ENCODE measurements at places on chromosomes 2 and 18.

DNA sequence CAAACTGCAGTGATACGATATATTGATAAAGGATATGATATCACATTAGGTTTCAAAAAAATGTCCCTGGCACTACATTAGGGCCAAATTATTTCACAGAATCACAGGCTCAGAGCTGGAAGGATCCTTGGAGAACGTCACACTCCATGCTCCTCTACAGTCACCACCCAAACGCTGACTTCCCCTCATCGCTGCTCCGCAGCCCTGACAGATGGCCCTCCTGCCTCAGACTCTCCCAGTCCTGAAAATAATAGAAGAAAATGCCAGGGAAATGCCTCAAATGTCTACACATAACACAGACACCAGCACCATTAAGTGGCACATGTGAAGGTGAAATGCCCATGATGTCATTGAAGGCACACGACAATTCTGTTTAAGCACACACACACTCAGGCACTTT lies 72.0 kb downstream of the ZNF521 start:
- DNase-seq, result no peak

DNA sequence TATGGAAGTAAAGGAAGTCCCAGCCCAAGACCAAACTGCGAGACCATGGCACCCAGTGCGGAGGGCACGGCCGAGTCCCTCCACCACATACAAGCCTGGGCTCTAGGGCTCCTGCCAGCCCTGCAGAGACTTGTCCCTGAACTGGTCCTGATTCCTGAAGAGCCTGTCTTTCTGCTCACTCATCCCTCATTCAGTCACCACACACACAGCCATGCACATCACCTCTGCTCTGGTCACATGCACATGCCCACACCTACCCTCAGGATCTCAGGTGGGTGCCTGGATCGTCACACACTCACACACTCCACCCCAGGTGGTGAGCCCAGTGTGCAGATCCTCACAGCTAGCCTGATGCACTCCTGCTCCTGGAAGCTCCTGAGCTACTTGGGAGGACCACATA lies 71.4 kb upstream of the LAPTM4A start:
- DNase-seq, result no peak

- DNase-seq, result no peak
These were observed 112.9 kb downstream of the THADA start for GRCh38 chr2:43482961-43483360.

GRCh38 chr2:217414429-217414828 lies 554.6 kb upstream of the TNP1 start:
- no peak for DNase-seq

GRCh38 chr2:161044921-161045320 lies 115.3 kb upstream of the TANK start:
- DNase-seq, result no peak

DNA sequence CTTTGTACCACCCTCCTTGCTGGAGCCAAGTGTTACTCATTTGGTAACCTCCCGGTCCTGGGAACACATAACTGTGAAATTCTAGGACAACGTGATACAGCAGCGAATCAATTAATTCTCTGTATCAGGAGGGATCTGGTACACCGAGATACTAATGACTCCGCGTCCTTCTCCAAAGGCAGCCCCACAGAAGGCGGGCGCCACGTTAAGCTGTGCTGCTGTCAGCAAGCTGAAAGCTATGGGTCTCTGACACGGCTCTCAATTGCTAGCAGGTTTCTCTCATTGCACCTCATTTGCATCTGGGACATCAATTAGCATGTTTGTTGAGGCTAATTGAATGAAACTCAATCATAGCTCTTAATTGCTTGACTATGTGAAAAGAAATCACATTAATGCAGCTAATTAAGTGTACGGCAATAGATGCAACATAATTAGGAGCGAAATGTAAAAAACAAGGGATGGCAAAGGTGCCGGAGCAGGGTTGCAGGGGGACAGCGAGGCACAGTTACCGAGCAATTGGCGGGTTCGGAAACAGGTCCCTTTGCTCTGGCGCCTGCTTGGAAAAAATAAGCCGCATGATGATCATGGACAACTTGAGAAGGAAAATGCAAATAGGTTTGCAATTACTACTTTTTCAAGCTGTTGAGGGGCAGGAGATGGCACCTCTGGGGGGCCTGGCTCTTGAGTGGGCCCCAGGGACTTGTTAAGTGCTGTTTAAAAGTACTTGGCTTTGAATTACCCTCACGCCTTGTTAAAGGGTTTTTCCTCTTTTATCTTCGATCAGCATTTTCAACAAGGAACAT lies 264.2 kb downstream of the GBX2 start:
- DNase-seq, result no peak

DNA sequence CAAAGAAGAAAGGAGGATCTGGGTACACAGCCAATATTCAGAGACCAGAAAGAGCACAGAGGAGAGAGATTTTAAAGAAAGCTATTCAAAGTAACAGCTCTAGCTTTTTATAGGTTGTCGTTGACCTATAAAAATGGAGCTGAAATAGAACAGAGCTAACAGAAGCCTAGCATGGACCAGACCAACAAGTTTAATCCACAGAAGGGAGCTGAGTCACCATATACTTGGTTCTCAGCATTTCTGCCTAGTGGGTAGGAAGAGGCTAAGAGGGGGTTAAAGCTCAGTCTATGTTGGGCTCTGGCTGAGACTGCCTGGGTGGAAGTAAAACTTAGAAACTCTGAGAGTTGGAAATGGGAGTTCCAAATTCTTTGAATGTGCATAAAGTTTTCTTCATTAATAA lies 678.0 kb upstream of the CDH2 start:
- DNase-seq, result no peak

DNA sequence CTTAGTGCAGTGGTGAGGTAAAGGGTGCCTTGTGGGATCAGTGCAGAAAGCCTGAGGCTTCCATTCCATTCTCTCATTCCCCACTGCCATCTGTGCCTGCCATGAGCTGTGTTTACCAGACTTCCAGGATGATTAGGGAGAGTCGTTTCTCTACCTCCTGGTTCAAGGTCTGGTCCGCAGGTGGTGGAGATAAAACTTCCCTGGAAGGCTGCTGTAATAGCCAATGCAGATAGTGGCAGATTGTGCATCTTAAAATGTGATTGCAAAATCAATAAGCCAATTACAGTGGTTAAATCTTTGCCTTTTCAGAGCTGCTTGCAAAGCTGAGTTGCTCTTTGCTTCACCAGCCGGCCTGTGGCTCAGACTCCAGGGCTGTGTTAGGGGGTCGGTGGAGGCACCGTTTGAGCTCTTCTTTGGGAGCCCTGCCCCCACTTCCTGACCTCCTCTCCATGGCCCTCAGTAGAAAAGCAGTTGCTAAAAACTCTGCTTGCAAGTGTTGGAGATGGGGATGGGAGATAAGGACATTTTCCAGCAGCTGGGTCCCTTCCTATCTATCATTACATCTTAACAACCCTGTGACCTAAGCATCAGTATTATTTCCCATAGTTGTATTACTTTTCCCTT lies 95.2 kb upstream of the HS6ST1 start:
- DNase-seq, result no peak

GRCh38 chr18:25181581-25181980 lies 170.4 kb downstream of the ZNF521 start:
- no peak for DNase-seq

DNA sequence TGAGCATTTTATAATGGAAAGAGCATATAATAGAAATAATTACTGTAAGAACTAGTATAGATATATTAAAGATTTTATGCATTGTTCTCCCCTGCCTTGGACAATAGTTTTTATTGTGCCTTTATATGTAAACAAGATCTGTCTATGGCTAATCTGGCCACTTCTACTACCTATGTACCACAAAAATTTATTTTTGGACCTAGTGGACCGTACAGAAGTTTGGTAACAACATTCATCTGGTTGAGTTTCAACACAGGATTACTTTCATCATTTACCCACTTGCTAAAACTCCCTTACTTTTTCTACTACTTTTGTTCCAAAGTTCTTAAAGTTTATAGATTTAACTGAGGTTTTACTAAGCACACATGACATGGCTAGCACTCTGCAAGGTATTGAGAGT lies 13.2 kb upstream of the MYOM1 start:
- DNase-seq, result no peak

DNA sequence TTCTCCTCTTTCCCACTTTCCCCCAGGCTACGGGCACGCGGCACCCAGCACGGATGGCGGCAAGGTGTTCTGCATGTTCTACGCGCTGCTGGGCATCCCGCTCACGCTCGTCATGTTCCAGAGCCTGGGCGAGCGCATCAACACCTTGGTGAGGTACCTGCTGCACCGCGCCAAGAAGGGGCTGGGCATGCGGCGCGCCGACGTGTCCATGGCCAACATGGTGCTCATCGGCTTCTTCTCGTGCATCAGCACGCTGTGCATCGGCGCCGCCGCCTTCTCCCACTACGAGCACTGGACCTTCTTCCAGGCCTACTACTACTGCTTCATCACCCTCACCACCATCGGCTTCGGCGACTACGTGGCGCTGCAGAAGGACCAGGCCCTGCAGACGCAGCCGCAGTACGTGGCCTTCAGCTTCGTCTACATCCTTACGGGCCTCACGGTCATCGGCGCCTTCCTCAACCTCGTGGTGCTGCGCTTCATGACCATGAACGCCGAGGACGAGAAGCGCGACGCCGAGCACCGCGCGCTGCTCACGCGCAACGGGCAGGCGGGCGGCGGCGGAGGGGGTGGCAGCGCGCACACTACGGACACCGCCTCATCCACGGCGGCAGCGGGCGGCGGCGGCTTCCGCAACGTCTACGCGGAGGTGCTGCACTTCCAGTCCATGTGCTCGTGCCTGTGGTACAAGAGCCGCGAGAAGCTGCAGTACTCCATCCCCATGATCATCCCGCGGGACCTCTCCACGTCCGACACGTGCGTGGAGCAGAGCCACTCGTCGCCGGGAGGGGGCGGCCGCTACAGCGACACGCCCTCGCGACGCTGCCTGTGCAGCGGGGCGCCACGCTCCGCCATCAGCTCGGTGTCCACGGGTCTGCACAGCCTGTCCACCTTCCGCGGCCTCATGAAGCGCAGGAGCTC lies 35.4 kb downstream of the KCNK3 start:
- peak; percentile 86 for DNase-seq

DNA sequence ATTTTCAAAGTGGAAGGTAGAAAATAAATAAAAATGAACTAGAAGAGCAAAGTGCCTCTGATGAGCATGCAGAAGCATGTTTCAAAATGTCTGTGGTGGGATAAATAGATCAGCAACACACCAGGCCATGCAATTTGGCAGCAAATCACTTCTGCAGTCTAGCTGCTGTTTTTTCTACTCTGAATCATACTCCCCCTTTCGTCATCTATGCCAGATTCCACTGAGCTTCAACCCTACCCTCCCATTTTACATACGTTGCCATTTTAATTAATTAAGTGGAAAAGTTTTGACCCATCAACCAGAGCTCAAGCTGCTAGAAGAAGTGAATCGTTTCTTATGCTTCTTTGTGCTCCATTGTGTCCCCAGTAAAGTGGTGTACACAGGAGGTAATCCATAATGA lies 79.3 kb downstream of the NRXN1 start:
- DNase-seq, result no peak

DNA sequence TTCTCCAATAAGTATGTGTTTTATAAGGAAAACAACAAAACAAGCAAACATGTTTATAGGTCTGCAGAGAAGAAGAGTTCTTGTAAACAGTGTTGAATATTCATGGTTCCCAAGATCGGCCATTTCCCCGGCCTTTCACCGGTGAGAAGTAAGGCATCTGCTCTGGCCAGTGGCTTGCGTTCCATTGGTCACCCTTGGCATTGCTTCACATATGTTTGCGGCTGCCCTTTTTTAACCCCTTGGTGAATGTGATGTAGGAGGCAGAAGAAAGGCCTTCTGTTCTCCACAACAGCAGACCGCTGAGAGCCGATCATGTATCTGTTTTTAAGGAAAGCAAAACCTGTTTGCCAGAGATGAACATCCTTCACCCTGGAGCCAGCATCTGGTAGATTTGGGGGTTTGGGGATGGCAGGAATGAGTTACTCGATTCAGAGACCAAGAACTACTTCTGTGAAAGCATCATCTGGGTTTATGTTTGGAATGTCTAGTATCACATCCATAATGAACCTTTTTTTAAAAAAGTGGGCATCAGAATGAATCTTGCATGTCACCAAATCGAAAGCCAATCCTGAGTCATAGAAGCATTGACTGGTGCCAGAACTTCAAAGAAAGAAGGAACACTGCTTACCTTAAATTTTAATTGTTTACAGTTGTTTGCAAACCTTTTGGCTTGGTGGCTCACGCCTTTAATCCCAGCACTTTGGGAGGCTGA lies 112.3 kb downstream of the AGAP1 start:
- no peak for DNase-seq

DNA sequence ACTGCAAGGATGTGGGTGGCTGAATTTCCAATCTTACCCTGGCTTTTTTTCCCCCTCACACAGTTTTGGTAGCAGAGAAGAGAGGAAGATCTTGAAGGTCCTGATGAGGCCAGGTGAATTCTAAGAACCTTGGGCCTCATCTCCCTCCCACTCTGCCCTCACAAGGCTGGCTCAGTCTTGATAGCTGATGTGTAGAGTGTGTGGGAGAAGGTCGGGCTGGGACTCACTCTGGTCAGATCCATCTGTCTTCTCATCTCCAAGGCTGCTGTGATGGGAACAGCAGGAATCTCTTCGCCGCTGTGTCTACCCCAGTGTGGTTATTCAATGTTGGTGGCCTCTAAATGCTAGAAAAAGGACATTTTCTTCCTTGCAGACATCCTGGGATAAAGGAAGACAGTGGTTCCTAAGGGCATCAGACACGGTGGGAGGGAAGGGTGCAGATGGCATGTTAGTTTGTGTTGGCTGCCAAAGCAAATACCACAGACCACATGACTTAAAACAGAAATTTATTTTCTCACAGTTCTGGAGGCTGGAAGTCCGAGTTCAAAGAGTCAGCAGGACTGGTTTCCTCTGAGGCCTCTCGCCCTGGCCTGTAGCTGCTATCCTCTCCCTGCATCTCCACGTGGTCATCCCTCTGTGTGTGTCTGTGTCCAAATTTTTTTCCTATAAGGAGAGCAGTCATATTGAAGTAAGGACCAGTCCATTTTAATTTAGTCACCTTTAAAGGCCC lies 37.6 kb upstream of the MGAT4A start:
- no peak for DNase-seq

DNA sequence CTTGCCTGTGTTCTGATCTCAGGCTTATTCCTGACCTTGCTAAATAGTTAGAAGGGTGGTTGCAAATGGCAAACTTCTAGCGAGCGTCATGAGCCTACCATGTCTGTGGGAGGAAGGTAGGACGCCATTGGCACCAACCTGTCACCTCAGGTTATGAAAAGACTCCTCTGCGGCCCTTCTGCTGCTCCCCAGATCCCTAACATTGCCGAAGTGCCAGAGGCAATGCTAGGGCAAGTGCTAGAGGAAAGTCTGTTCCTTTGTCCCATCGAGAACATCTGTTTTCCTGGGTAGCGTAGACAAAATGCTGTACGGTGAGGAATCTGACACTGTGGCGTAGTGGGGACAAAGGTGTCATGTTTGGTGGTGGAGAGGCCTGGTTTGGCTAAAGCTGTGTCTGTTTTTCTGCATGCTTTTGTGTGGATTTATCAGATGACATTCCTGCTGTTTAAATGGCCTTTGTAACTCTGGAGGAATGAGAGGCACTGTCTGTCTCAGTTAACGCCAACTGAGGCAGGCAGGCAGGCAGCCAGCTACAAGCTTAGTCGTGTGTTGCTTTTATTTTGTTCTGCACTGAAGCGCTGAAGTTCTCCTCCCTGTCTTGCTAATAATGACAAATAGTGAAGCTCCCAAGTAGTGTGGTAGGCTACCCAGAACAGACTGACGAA lies 94.1 kb downstream of the PRPF40A start:
- DNase-seq, result no peak

GRCh38 chr2:160694631-160695030 lies 201.0 kb upstream of the RBMS1 start:
- no peak for DNase-seq

Data from upper lobe of left lung (tissue), 6 donors.